ENCODE measurements at places on chromosomes 5 and 9. TPM values are rescaled to one million over a fixed set of nuclear protein-coding genes. Genes with fewer than 3 reads are reported as not detected.

Gene MYMK
- total RNA-seq: not detected

Gene TMEM38B
- total RNA-seq: 12.5 TPM

Gene PRXL2C
- 16.2 TPM for total RNA-seq

Gene KIAA0825
- total RNA-seq: 2.7 TPM
